ENCODE measurements at places on chromosomes 3 and 15. TPM values are rescaled to one million over a fixed set of nuclear protein-coding genes. Genes with fewer than 3 reads are reported as not detected.

The SCAANT1 gene
- not detected for total RNA-seq

DNA sequence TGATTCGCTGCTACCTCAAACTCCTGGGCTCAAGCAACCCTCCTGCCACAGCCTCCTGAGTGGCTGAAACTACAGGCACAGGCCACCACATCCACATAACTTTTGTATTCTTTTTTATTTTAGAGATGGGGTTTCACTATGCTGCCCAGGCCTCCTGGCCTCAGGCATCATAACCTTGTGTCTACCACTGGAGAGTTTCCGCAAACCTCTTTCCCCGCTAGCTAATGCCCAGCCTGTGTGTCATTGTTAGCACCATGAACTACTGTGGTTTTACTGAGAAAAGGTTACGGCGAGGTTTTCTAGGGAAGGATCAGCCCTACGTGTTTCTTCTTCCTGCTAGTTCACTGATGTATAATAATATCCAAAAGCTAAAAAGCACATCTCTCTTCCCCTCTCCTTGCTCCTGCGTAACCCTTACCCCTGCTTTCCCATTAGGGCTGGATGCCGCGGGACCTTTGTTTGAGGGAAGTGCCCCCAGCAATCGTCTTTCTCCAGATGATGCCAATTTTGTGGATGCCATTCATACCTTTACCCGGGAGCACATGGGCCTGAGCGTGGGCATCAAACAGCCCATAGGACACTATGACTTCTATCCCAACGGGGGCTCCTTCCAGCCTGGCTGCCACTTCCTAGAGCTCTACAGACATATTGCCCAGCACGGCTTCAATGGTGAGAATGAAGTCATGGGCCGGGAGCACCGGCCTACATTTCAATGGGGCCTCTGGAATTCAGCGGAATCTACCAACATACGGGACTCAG, 113.7 kb downstream of the LIPC start:
- no peak for DNase-seq

DNA sequence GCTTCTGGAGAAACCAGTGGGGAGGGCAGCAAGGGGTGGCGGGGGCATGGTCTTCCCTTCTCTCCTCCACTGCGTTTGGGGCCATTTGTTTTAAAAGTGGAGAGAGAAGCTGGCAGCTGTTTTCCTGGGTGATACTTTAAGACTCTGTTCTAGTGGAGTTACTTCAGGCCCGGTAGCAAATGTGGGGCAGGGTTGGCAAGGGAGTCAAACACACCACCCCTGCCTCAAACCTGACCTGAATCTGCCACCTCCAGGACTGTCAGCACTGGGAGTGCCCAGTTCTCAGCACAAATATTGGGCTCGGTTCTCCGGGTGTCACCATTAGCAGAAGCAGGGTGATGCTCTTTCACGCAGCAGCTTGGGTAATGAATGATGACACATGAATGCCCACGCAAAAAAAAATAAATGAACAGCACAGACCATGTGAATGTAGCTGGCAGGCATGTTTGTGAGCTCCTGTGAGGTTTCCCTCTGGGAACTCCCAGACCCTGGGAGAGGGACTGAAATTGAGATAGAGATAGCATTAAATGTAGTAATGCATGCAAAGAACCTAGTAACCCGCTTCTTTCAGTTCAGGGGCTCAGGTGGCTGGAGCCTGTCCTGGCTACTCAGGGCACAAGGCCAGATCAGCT, 424.0 kb downstream of the MCTP2 start:
- DNase-seq, result no peak

- no peak for DNase-seq
Observed at GRCh38 chr3:120192159-120192558, 92.9 kb downstream of the GPR156 start.

DNA sequence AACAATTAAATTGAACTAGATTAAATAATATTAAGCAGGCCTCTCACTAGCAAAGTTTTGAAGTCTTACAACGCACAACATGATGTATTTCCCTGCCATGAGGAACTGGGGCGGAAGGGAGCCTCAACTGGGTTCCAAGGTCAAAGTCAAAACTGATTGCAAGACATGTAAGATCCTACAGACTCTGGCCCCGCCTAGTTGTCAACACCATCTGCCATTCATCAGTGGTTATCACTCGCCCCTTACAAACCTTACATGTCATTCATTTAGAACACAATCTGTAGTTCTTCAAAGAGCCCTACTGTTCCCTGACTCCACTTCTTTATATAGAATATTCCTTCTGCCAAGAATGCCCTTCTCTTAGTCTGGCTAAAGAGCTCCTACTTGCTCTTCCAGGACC, 10.0 kb downstream of the ATP13A3 start:
- no peak for DNase-seq

GRCh38 chr3:10353661-10354360, 32.9 kb upstream of the SEC13 start:
- DNase-seq, result no peak

DNA sequence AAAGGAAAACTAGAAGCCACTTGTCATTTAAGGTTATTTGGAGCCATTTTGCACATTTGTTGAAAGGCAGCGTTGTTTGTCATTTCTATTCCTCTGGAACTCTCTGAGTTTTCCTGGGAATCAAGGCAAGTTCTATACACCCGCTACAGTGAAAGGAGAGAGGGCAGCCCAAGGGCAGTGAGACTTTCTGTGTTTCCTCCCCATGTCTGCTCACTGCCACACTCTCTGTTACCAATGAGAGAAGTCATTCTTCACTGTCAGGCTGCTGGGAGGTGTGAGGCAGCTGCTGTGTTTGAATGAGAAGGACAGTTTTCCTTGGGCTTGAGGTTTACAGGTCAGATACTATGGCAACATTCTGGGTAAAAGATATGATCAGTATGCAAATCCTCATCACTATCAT, 36.0 kb downstream of the ATP13A5 start:
- no peak for DNase-seq

DNA sequence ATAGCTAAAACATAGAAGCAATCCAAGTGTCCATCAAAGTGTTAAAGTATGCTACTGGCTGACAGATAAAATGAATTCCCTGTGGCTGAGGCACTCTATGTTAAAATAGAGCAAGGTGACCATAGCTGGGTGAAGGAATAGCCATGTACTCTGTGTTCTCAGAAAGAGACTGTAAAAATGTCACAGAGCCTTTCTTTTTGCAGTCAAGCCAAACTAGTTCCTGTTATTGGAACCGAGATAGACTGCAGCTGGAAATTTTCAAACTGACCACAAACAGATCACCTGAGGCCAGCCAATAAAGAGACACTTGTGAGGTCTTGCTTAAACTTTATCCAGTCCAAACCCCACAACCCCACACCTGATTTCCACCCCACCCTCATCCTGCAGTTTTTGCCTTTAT, 422.8 kb upstream of the NAALADL2 start:
- DNase-seq, result no peak

- no peak for DNase-seq
Observed at GRCh38 chr15:67145710-67146109, 80.3 kb downstream of the SMAD3 start.
